Renal cortex interstitium (tissue), 15 donors: ENCODE measurements at places on chromosomes 16 and 17.

DNA sequence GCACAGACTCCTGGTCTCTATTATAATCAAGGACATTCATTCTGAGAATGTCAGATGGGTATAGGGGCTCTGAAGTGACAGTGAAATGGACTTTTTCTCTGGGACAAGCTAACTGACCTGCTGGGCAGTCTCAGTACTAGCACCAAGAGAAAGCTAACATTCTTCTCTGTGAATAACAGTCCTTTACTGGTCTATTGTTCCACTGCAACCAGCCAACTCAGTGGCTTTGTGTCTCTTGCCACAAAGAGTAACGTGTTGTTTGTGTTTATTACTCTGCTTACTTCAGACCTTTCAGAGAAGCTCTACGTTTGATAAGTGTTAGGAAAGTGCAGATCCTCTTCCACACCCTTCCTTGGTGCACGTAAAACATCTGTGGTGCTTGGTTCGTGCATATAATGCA is 61.5 kb upstream of the BCAR1 start:
- DNase-seq = no peak

DNA sequence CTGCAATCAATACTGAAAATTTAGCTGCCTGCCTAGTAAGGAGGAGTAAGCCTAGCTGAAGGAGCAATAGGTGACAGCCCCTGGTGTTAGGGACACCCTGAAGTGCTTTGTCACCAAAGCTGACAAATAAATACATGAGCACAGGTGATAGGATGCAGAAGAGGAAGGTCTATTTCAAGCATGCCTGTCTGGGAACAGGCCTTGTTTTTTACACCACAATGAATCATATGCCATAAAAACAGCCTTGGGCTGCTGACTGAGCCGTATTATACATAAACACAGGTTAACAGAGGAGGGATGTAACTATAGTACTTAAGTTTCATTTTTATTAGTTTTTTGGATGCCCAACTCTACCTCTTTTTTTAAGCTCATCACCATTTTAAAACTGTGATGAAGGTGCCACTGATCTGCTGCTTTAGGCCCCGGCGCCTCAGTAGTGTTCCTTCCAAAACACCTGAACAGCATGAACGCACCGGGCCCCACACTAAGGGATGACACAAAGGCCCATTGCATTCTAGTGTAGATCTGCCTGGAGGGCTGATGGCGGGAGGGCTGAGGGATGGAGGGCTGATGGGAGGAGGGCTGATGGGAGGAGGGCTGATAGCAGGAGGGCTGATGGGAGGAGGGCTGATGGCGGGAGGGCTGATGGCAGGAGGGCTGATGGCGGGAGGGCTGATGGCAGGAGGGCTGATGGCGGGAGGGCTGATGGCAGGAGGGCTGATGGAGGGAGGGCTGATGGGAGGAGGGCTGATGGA is 150.3 kb downstream of the AATF start:
- DNase-seq = no peak

- no peak for DNase-seq
These were observed 5.6 kb downstream of the CHD3 start for GRCh38 chr17:7894226-7894625.

- DNase-seq = no peak
These were observed 61.1 kb downstream of the TOM1L2 start for GRCh38 chr17:17911001-17911613.

GRCh38 chr16:27195941-27196595 is 7.3 kb upstream of the KDM8 start:
- DNase-seq = no peak

DNA sequence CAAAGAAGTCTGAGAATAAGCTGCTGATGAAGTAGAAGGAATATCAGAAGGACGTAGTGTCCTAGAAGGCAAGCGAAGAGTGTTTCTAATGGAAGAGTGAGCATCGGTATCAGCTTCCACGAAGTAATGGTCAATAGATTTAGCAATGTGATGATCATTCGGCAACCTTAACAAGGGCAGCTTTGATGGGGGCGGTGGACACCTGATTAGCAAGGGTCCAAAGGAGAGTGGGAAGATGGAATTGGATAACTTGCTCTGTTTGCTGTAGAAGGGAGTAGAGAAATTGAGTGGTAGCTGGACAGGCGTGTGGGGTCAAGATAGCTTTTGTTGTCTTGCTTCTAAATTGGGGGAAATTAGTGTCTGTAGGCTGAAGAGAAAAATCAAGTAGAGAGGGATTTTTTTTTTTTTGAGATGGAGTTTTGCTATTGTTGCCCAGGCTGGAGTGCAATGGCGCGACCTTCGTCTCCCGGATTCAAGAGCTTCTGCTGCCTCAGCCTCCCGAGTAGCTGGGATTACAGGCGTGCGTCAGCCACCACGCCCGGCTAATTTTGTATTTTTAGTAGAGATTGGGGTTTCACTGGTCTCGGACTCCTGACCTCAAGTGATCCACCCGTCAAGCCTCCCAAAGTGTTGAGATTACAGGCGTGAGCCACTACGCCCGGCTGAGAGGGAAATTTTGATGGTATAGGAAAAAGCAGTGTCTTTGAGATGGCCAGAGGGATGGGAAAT is 13.9 kb upstream of the HES7 start:
- no peak for DNase-seq
